Adipocyte (in vitro differentiated cells): ENCODE measurements at places on chromosomes 12 and 14.

GRCh38 chr14:85178864-85179263, 351.1 kb upstream of the FLRT2 start:
- no peak for DNase-seq

- DNase-seq = no peak
These were observed 7.1 kb downstream of the TAPBPL start for GRCh38 chr12:6459004-6459337.

DNA sequence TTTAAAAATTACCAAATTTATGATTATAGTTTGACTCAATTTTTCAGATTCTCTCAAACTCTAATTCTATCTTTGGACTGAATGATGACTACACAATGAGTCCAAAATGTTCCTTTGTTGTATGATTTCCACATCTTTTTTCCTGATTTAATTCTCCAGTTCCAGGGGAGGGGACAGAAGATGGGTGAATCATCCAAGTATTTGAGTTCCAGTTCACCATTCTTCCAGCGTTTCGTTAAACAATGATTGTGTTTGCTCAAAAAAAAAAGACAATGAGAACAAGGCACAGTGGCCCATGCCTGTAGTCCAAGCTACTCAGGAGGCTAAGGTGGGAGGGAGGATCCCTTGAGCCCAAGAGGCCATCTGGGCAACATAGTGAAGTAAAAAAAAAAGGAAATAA, 23.8 kb downstream of the BAZ1A start:
- DNase-seq = peak; percentile 52

GRCh38 chr14:82134411-82134810, 600.8 kb upstream of the SEL1L start:
- DNase-seq = no peak

DNA sequence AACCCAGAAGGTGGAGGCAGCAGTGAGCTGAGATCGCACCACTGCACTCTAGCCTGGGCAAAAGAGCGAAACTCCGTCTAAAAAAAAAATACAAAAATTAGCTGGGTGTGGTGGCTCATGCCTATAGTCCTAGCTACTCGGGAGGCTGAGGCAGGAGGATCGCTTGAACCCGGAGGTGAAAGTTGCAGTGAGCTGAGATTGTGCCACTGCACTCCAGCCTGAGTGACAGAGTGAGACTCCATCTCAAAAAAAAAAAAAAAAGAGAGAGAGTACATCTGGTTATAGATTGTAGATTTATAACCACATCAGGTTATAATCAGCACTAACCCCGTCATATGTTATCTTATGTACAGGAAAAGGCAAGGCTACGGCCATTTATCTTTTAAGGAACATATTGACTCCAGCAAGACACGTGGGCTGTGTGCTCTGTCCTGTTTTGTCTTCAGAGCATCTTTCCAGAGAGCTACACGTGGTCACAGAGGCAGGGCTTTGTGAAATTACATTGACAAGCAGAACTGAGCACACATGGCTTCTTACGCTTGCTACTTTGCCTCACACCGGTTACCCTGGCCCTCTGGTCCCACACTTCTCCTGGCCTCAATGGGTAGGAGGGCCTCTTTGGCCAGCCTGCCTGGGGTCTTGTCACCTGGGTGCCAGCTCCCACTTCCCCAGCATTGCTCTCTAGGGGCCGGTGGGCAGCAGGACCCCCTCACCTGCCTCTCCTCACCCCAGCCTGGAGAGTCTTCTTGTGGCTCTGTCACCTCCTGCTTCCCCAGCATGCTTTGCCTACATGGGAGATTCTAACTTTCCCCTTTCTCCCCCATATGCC, 6.8 kb upstream of the DYNC1H1 start:
- no peak for DNase-seq

DNA sequence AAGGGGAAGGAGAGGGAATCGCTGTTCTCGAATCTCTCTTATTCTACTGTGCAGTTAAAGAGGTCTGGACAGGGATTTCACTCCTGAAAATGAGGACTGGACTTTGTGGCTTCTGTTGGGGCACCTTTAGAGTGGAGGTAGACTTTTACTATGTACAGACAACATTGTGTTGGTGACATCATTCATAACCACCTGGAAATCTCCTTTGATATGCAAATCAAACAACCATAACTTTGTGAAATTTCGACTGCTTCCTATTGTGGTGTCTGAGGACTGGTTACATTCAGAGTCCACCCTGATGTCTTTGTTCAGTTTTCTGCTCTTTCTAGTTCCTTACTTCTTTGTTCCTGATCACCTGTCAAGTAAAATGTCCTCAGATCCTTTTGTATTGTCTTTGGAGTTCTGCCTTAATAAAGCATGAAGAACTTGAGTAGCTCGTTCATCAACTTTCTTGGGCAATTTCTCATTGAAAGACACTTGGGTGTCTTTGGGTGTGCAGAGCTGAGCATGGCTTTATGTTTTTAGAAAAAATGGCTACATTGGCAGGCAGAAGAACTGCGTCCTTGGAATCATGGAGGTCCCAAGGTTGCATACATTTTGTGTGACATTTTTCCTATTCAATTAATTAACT, 29.8 kb downstream of the LRRK2 start:
- no peak for DNase-seq

GRCh38 chr12:1864867-1865266, 44.5 kb downstream of the LRTM2 start:
- no peak for DNase-seq

DNA sequence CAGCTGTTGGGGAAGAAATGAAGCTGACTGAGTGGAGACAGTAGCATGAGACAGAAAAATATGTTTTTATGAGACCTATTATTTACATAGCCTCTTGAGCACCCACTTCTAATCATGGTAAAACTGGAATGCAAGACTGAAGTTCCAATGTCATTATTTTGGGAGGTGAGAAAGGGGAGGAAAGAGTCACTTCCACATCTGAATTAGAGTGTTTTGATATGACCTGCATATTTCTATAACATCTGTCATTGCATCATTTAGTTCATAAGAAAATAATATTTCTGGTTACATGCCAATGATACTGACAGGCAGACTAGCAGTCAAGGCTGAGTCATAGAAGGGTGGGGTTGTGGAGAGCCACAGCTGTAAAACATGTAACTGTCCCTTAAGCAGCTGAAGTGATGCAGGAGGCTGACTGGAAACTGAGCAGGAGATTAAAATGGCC, 26.7 kb downstream of the NTN4 start:
- peak; percentile 92 for DNase-seq

GRCh38 chr14:65428691-65429090, 16.2 kb downstream of the FUT8 start:
- no peak for DNase-seq

DNA sequence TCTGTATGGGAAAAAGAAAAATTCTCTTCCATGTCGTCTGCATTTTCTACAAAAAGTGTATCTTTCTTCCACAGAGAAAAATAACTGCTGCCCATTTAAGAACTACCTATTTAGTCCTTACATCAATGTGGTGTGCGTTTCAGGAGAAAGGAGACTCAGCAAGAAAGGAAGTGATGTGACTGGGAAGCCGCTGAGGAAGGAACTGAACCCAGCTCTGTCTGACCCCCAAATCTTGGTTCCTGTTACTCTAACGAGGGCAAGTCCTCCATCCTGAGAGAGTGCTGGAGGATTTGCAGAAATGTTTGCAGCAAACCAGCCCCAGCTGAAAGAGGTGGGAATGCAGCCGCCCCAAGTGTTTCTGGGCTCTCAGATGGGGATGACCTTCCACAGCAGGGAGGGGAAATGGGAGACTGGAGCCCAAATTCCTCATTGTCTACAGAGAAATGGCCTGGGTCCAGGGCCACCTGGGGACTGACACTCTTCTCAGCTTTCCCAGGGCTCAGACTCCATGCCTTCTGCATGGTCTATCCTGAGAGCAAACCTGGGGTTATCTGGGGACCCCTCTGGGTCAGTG, 6.7 kb upstream of the MLEC start:
- DNase-seq = no peak

DNA sequence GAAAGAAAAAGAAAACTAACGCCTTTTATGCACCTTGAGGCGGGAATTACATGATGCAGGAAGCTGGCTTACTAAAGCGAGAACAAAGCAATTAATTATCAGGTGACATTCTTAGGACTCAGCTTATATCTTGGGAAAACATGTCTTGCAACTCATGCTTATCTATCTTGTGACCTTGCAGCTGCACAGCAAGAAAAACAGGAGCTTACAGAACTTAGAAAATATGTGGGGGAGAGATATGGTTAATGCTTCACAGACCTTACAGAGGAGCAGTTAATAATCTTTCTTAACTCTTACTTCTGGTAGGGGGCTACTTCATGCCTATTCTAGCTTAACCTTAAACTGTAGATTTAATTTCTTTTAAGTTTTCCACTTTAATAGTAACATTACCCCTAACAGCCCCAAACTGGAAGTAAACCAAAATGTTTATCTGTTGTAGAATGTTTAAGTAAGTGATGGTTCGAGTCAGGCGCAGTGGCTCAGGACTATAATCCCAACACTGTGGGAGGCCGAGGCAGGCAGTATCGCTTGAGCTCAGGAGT, 13.2 kb upstream of the OR11G2 start:
- no peak for DNase-seq

GRCh38 chr12:51911788-51912711, 4.7 kb downstream of the ACVRL1 start:
- DNase-seq = no peak

GRCh38 chr14:105581551-105582341, 55.4 kb downstream of the TMEM121 start:
- DNase-seq = no peak

- DNase-seq = no peak
These were observed 62.7 kb downstream of the TESC start for GRCh38 chr12:117036547-117036946.

DNA sequence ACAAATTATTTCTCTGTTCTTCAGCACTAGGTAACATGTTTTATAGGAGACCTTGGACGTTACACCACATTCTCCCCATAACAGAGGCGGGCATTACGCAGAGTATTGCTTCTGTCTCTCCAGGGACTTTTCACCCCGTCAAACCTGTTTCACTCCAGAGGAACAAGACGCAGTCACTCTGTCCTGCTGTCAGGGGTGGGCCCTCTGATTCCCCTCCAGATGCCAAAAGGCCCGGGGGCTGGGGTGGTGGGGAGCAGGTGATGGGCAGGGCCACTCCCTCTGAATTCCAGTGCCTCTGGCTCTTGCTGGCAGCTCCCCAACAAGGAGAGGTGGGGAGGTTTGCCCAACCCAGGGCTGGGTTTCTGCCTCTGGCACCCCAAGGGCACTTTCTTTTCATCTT, 71.9 kb downstream of the NTF3 start:
- no peak for DNase-seq

- DNase-seq = no peak
These were observed 78.5 kb upstream of the EIF5 start for GRCh38 chr14:103255555-103255954.

- DNase-seq = no peak
These were observed 223.0 kb downstream of the PTPRO start for GRCh38 chr12:15545334-15545733.

DNA sequence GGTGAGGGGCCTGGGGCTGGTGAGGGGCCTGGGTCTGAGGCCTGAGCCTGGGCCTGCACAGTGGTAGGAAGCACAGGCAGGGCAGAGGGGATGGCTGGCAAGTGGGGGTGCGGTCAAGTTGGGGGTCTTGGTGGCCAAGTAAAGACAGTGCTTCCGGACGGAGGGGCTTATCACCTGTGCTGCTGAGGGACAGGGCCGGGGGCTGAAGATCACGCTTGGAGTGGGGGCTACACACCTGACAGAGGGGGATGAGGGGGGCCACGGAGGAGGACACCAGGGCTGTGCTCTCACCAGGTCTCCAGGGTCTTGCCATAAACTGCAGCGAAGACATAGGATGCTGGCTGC, 12.2 kb downstream of the TEDC1 start:
- no peak for DNase-seq

GRCh38 chr14:98192946-98193345, 1079.1 kb downstream of the BCL11B start:
- DNase-seq = no peak

- DNase-seq = peak; percentile 73
These were observed 352.0 kb downstream of the BCAT1 start for GRCh38 chr12:24596768-24597388.

DNA sequence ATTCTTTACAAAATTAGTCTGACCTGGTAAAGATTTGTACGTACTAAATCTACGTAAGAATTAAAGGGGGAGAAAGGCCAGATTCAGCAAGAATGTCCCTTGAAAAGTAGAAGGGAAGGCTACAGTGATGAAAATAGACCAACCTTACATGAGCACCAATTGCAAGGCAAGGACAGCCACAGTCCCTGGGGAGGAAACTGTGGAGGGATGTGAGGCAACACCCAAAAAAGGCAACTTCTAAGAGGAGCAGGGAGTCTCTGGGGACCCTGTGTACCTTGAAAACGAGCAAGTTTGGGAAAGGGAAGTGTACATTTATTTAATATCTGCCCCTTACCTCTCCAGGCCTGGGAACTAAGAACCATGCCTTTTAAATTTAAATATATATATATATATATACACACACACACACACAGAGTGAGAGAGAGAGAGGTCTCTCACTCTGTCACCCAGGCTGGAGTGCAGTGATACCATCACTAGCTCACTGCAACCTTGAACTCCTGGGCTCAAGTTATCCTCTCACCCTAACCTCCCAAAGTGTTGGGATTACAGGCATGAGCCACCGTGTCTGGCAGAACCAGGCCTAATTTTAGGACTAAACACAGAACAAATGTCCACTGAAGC, 56.4 kb downstream of the TMCC3 start:
- DNase-seq = no peak

GRCh38 chr12:104292872-104293794, 10.4 kb upstream of the EID3 start:
- DNase-seq = peak; percentile 43

DNA sequence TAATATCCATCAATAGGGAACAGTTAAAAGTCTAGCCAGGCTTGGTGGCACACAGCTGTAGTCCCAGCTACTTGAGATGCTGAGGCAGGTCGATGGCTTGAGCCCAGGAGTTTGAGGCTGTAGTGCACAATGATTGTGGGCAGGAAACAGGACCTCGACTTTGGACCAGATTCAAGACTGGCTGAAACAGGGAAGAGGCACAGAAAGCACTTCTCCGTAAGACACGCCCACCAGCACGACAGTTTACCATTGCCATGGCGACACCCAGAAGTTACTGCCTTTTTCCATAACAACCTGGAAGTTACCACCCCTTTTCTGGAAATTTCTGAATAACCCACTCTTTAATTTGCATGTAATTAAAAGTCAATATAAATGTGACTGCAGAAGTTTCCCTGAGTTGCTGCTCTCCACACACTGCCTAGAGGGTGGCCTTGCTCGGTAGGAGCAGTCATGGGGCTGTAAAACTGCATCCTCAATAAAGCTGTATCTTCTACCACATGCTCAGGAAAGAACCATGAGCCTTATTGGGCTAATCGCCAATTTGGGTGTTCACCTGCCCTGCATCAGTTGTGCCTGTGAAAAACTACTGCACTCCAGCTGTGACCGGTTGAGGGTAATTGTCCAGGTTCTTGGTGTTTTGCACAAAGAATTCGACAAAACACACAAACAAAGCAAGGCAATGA, 4.6 kb upstream of the LRRC23 start:
- no peak for DNase-seq

DNA sequence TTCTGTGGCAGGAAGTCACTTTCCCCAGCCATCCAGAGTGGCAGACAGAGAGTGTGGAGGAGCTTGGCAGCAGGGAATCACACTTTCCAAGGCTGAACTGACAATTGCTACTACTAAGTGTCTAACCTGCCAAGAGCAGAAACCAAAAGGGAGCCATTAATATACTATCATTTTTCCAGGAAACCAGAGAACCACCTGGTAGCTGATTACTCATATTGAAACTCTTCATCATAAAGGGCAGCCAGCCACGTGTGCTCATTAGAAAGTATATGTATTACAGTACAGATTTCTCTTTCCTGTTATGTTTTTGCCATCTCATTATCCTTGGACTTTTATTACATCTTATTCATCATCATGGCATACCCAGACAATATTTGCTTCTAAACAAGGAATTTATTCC, 374.9 kb downstream of the GXYLT1 start:
- no peak for DNase-seq

- DNase-seq = no peak
These were observed 462.5 kb upstream of the TBX3 start for GRCh38 chr12:115146453-115146852.
